ENCODE measurements at places on chromosomes 12 and 14.

- DNase-seq = peak; percentile 86
Measured at GRCh38 chr14:93173943-93174395, 10.7 kb downstream of the MOAP1 start.

DNA sequence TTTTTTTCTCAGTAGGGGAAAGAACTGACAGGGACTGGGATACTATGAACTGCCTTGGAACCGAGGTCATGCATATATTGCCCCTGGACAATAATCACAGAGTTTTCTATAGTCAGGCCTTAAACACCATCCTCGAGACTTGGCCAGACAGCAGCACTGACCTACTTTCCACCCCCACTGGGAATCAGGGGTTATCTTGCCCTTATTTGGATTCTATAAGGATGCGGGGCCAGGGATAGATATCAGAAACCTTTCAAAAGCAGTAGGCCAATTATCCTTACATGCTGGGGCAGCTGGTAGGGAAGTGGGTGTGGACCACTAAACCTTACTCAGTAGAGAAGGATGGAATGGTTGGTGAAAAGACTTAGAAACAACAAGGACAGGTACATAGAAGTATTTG lies 2.0 kb downstream of the ZNF219 start:
- no peak for DNase-seq

DNA sequence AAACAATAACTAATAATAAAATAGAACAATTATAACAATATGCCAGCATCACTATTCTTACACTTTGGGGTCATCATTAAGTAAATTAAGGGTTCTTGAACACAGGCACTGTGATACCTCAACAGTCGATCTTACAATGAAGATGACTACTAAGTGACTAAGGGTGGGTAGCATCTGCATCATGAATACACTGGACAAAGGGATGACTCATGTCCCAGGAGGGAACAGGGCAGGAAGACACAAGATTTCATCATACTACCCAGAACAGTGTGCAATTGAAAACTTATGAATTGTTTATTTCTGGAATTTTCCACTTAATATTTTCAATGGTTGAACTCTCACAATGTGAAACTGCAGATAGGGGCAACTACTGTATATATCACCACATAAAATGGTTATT lies 19.7 kb downstream of the TSPAN19 start:
- DNase-seq = no peak

DNA sequence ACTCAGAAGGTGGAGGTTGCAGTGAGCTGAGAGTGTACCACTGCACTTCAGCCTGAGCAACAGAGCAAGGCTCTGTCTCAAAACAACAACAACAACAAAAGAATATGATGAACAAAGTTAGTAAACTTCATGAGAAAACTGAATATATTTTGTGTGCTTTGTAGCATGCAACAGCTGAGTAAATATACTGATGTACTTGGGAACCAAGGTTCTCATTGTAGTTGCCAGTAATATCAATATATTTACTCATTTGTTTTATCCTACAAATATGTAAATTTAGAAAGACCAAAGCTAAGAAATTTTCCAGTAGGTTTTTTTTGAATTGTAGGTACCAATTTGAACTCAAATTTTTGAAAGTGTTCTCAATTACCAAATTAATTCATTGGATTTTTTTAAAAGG lies 127.2 kb downstream of the IPO8 start:
- DNase-seq = no peak

DNA sequence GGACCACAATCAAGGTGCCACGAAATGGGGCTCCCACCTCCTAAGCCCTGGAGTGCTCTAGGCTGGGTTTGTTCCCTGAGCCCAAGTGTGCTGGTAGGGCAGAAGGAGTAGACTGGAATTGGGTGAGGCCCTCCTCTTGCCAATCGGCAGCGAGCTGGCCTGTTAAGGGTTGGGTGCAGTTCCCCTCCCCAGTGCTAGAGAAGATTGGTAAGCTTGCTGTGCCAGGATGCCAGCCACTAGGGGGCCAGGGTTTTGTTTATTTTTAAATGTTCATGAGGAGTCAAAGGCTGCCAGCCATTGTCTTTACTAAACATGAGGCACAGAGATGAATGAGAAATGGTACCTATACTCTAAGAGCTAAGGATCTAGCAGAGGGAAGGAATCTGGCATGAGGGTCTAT lies 79.7 kb downstream of the SPTB start:
- peak; percentile 31 for DNase-seq

- peak; percentile 64 for DNase-seq
Measured at GRCh38 chr14:73728717-73729330, 14.6 kb upstream of the PNMA1 start.

GRCh38 chr12:52073531-52074381 lies 4.0 kb downstream of the ATG101 start:
- DNase-seq = no peak

- DNase-seq = no peak
Measured at GRCh38 chr14:64770751-64771150, 66.5 kb downstream of the PLEKHG3 start.

DNA sequence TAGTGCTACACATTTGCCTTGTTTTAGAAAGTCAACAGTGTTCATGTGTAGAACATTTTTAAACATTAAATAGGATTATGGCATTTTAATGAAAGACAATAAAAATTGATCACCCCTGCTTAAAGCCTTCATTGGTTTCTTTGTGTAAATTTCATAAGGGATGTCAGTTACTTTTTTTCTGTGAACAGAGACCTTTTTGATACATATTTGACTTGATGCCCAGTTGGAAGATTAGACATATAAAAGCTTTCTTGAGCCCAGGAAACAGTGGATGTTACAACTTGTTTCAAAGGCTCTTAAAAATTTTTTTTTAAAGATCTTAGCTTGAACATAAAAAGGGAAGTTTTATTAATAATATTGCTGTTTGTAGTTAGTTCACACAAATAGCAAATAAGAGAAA lies 168.7 kb upstream of the PDZRN4 start:
- no peak for DNase-seq

GRCh38 chr14:105471297-105471821 lies 3.3 kb upstream of the CRIP2 start:
- no peak for DNase-seq

GRCh38 chr14:42222924-42223471 lies 616.3 kb downstream of the LRFN5 start:
- DNase-seq = peak; percentile 99

- DNase-seq = no peak
Measured at GRCh38 chr14:101074196-101075024, 170.9 kb upstream of the RTL1 start.

DNA sequence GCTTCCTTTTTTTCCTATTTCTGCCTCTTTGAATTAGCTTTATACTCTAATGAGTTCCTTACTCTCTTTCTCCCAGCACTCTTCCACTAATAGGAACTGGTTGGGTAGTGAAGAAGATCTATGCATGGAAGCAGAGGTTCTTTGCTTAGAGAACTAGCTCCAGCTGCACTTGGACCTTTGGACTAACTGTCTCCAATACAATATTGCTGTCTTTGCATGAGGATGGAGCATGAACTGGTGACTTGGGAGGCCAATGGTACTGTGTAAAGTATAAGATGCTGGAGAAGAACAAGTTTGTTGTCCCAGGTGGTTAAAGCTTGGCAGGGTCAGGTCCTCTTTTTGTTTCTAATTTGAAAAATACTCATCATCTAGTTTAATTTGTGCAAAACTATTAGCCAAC lies 2.4 kb upstream of the GLS2 start:
- DNase-seq = no peak

- no peak for DNase-seq
Measured at GRCh38 chr12:79124385-79124784, 259.8 kb downstream of the SYT1 start.

DNA sequence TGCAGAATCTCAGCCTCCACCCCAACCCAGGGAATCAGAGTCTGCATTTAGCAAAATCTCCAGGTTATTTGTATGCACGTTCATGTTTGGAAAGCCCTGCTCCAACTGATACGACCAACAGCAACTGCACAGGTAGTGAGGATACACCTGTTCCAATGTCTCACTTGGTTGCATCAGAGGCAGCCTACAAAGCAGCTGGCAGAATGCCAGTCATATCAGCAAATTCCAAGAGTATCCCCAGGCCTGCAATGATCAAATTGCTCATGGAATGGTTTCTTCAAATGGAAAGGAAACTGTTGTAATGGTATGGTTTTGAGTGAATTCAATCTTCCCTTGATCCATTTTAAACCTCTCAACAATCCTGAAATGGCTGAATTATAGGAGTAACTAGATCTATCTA lies 75.4 kb downstream of the GRIP1 start:
- DNase-seq = no peak

DNA sequence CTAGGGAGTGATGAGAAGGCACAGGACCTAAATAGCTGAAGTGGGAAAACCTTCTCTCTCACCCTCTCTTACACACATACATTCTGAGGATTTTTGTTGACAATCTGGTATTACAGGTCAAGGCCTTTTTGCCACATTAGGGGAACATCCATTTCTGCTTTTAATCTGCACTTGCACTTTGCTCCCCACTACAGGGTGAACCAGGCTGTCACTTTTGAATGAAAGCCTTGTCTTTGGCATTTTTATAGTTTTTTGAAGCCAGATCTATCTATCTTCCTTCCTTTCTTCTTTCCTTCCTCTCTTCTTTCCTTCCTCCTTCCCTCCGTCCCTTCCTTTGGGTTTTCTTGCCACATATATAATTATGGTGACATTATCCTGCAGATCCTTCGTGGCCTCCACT lies 165.9 kb upstream of the OTX2 start:
- DNase-seq = no peak

- DNase-seq = no peak
Measured at GRCh38 chr12:19198272-19198671, 68.7 kb downstream of the PLEKHA5 start.

- peak; percentile 84 for DNase-seq
Measured at GRCh38 chr14:81068176-81068782, 112.9 kb downstream of the TSHR start.

GRCh38 chr14:52926953-52927352 lies 23.9 kb downstream of the FERMT2 start:
- DNase-seq = no peak

GRCh38 chr12:11799502-11799873 lies 150.0 kb downstream of the ETV6 start:
- DNase-seq = no peak

DNA sequence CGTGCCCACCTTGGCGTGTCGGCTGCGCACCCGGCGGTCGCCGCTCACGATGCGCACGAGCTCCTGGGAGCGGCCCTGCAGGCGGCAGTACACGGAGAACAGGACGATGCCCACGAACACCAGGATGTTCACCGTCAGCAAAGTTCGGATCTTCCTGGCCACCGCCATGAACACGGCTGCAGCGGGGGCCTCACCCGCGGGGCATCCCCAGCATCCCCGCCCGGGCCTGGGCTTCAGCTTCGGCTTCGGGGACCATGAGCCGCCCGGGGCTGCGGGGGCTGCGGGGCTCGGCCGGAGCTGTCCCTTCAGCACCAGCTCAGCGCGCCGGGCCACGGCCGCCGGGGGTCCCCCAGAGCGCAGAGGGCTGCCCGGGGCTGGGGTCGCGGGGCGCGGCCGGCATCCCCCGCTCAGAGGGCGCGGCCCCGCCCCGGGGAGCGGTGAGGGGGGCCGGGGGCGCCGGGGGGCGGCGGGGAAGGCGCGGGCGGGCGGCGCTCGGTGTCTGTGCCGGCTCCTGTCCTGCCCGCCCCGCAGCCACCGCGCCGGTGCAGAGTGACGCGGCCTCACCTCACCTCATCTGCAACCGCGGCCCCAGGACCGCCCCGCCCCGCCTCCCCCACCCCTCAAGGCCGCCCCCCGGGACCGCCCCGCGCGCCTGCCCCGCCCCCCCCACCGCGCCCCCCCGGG lies at the start of gene GALNT9:
Gene GALNT9, minus strand, starts transcription at position 554 of the 684 bp plus-strand sequence. Its CDS starts 386 bp downstream, at position 168.
- DNase-seq = no peak

DNA sequence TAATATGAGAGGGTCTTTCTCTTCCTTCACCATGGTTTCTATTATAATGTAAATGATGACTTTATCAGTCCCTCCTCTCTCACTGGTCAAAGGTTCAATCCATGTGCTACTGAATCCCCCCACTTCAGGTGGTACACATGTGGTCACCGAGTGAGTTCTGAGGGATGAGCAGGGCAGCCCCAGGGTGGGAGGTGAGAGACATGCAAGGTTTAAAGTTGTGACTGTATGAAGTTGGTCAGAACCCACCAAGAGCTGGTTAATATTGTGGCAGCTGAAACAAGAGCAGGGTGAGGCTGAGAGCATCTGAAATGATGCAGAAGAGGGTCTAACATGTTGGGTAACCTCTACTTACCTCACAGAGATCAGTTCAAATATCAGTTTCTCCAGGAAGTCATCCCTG lies 444.7 kb upstream of the FBXO33 start:
- DNase-seq = no peak

GRCh38 chr12:38689704-38690103 lies 215.7 kb downstream of the CPNE8 start:
- no peak for DNase-seq

- no peak for DNase-seq
Measured at GRCh38 chr12:114976372-114976771, 292.4 kb upstream of the TBX3 start.

DNA sequence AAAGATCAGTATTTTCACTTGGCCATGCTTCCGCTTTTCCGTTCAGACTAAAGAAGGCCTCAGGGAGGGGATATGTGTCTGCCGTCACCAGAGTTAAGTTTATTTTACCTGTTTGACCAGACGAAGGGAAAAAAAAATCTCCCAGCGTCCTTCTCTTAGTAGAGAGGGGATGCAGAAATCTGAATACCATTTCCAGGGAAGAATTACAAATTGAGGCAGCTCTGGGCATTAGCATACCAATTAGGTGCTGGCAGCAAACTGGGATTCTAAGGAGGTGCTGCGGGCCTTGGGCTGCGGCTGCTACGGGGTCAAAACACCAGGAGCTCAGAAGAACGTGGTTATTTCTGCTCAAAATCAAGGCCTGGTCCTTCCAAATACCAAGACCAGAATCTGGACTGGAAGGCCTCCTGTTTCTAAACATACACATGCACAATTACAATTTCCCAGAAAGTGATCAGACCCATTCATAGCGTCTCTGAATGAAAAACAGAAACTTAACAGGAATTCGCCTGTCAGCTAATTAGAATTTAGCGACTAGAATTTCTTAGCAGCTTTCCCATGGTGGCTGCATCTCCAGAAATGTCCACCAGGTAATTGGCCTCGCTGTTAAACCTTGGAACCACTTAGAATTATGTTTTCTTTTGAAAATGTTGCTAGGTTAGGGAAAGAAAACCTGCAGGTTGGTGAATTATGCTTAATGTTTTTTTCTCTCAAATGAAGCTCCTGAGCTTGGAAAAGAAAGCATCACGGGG lies 617.0 kb downstream of the VRK1 start:
- no peak for DNase-seq

GRCh38 chr14:78588906-78589305 lies 418.7 kb downstream of the NRXN3 start:
- DNase-seq = no peak

Measured in NCI-H524 (cell line).